ENCODE measurements at places on chromosomes 1 and 21.

- H3K27me3 ChIP-seq: no peaks in the 10 kb centered on the region
- H3K27ac ChIP-seq: no peak overlapping the region
- no peak overlapping the region for H3K4me3 ChIP-seq
- DNase-seq: no peak
Measured at GRCh38 chr1:47962750-47963492, 34.3 kb downstream of the TRABD2B start.

- H3K36me3 ChIP-seq: no peaks in the 10 kb centered on the region
- no peak overlapping the region for H3K27ac ChIP-seq
- H3K27me3 ChIP-seq: no peaks in the 10 kb centered on the region
- DNase-seq: no peak
Measured at GRCh38 chr1:58724483-58724882, 24.6 kb upstream of the MYSM1 start.

GRCh38 chr1:225329041-225329440 lies 98.8 kb downstream of the LBR start:
- peaks cover 12% of the 10 kb centered on the region for H3K27me3 ChIP-seq
- no peaks in the 10 kb centered on the region for H3K4me1 ChIP-seq
- H3K36me3 ChIP-seq: no peaks in the 10 kb centered on the region
- no peak overlapping the region for H3K27ac ChIP-seq

DNA sequence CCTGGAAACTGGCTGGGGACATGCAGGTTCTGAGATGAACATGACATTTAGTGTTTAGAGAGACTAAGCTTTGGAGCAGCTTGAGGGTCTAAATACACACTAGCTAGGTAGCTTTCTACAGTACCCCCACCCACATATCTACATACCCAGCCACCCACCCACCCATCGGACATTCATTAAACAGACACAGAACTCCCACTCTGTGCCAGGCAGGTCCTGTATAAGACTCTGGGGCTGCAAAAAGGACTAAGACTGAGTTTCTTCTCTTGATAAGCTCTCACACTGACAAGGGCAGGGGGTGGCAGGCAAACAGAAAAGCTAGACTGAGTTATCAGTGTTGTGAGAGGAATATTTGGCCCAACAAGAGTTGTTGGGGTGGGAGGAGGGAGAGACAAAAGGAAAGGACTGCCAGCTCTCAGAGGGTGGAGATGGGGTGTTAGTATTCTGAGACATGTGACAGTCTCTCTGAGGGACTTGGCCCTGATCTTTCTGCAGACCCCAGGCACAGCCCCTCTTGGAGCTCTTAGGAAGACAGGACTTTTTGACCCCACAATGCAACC lies 6.8 kb downstream of the MAP7D1 start:
- H3K4me1 ChIP-seq: peaks cover 100% of the 10 kb centered on the region
- H3K27ac ChIP-seq: peak overlapping the region; percentile 100
- no peaks in the 10 kb centered on the region for H3K27me3 ChIP-seq
- peak overlapping the region; percentile 100 for H3K4me3 ChIP-seq
- peaks cover 10% of the 10 kb centered on the region for H3K36me3 ChIP-seq

GRCh38 chr1:63323865-63324778 lies 1.8 kb downstream of the FOXD3 start:
- H3K27me3 ChIP-seq: peaks cover 100% of the 10 kb centered on the region
- DNase-seq: no peak
- no peak overlapping the region for H3K27ac ChIP-seq
- H3K4me1 ChIP-seq: peaks cover 39% of the 10 kb centered on the region
- H3K36me3 ChIP-seq: no peaks in the 10 kb centered on the region

DNA sequence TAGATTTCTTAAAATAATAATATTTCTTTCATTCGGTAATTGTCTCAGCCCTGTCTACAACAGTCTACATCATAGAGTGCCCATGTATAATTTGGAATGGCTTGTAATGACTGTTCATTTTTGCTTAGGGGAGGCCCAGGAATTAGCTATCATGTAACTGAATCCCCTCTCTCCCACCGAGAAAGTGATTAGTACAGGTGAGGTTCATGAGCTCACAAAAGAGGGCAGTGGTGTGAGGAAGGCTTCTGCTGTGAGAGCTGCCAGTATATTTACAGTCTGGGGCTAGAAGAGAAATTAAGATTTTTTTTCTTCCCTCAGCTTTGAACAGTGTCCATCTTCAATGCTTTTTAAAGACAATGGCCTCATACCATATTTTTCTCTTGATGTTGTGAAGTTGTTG lies 340.7 kb downstream of the ADGRL2 start:
- DNase-seq: no peak
- no peak overlapping the region for H3K27ac ChIP-seq
- no peaks in the 10 kb centered on the region for H3K4me1 ChIP-seq
- no peaks in the 10 kb centered on the region for H3K27me3 ChIP-seq

DNA sequence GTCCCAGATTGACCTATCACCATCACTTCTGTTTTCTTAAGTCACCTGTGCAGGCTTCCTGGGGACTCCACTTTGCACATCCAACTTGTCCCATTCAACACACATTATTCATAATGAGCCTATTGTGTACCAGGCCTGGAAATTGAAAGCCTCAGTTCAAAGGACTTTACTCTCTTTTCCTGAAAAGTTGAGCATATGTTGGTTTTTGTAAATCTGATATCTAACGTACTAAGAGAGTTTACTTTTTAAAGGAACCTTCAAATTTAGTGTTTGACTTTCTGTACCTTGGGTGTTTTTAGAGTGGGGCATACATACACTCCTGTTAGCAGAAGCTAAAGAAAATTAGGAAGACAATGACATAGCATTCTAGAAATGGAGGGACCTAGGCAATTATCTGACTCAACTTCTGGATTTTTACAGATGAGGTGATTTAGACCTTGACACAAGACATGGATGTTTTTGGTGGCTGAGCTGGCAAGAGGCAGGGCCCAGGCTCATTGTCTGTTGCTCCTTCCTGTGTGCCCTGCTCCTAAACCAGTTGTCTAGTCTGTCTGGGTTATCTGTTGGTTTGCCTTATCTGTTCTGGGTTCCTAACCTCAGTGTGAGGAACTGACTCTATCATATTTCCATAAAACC lies 336.5 kb downstream of the RPS6KC1 start:
- no peak for DNase-seq
- no peaks in the 10 kb centered on the region for H3K36me3 ChIP-seq
- H3K27ac ChIP-seq: no peak overlapping the region
- H3K27me3 ChIP-seq: no peaks in the 10 kb centered on the region
- no peak overlapping the region for H3K4me3 ChIP-seq

- H3K36me3 ChIP-seq: no peaks in the 10 kb centered on the region
- no peaks in the 10 kb centered on the region for H3K27me3 ChIP-seq
- DNase-seq: no peak
- peaks cover 13% of the 10 kb centered on the region for H3K4me1 ChIP-seq
- no peak overlapping the region for H3K4me3 ChIP-seq
Measured at GRCh38 chr1:91613595-91613994, 112.9 kb downstream of the CDC7 start.

GRCh38 chr1:58922302-58923089 lies 138.6 kb upstream of the JUN start:
- H3K36me3 ChIP-seq: no peaks in the 10 kb centered on the region
- H3K4me3 ChIP-seq: no peak overlapping the region
- peak overlapping the region; percentile 59 for H3K27ac ChIP-seq
- H3K4me1 ChIP-seq: peaks cover 31% of the 10 kb centered on the region
- H3K27me3 ChIP-seq: no peaks in the 10 kb centered on the region

DNA sequence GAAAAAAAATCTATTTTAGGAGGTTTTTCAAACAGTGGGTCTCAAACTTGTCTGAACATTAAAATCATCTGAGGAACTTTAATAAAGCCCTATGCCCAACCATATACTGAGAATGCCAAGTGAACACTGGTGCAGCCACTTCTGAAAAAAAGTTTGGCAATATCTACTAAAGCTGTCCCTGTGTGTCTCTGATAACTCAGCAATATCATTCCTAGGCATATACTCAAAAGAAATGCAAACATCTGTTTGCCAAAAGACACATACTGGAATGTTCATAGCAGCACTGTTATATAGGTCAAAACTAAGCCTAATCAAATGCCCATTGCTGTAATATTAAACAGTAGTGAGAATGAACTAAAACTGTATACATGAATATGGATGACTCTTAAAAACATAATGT lies 74.2 kb upstream of the RGS4 start:
- H3K27ac ChIP-seq: no peak overlapping the region
- H3K4me1 ChIP-seq: no peaks in the 10 kb centered on the region
- H3K27me3 ChIP-seq: no peaks in the 10 kb centered on the region
- DNase-seq: no peak
- no peak overlapping the region for H3K4me3 ChIP-seq

DNA sequence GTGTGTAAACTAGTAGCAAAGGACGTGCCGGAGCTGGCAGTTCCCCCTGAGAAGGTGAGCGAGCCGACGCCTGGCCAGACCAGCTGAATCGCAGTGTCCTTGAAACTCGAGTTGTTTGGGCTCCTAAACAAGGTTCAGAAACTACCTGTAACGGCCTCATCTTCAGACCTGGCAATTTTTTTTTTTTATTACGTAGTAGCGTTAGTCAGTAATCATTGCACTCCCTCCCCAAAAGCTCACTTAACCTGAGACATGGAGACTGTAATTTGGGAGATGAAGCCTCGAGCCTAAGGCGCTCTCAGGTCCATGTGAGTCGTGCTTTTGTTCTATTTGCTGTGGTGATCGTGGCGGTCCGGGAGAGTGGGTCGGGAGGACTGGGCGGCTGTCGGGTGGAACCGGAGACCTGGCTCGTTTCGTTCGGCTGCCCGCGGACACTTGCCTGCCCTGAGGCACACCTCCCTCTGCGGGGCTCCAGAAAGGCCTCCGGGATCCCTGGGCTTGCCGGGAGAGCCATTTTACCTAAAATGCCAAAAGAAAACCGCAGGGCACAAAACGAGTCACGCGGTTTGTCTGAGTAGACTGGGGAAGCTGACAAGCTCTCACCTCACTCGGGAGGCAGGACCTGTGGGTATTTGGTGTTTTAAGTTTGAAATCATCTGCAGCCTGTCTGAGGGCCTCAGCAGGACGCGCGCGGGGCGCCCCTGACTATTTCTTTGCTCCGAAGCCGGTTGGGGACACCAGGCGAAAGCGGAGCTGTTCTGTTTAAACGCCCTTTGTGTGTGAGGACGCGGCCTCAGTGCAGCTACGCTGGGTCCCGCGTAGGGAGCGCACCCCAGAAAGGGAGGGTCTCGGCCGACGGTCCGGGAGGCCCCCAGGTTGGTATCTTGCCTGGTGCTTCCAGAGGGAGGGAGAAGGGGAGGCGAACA lies 722 bp downstream of the LHX8 start:
- H3K4me3 ChIP-seq: peak overlapping the region; percentile 50
- peaks cover 27% of the 10 kb centered on the region for H3K4me1 ChIP-seq
- H3K27me3 ChIP-seq: peaks cover 100% of the 10 kb centered on the region
- DNase-seq: no peak
- no peak overlapping the region for H3K27ac ChIP-seq
- H3K36me3 ChIP-seq: no peaks in the 10 kb centered on the region

GRCh38 chr21:29342363-29342957 lies 43.7 kb downstream of the BACH1 start:
- peak overlapping the region; percentile 43 for H3K27ac ChIP-seq
- peaks cover 6% of the 10 kb centered on the region for H3K36me3 ChIP-seq
- peaks cover 54% of the 10 kb centered on the region for H3K4me1 ChIP-seq
- DNase-seq: peak; percentile 68
- H3K4me3 ChIP-seq: peak overlapping the region; percentile 28

- no peak overlapping the region for H3K4me3 ChIP-seq
- DNase-seq: no peak
- H3K27ac ChIP-seq: no peak overlapping the region
- H3K4me1 ChIP-seq: peaks cover 25% of the 10 kb centered on the region
- H3K36me3 ChIP-seq: no peaks in the 10 kb centered on the region
Measured at GRCh38 chr1:100438375-100438774, 86.1 kb downstream of the CDC14A start.

- no peak for DNase-seq
- no peak overlapping the region for H3K27ac ChIP-seq
- H3K4me3 ChIP-seq: no peak overlapping the region
- peaks cover 48% of the 10 kb centered on the region for H3K4me1 ChIP-seq
- H3K36me3 ChIP-seq: peaks cover 40% of the 10 kb centered on the region
Measured at GRCh38 chr1:15968172-15968571, 7.7 kb downstream of the ZBTB17 start.

- DNase-seq: no peak
- no peaks in the 10 kb centered on the region for H3K36me3 ChIP-seq
- peaks cover 17% of the 10 kb centered on the region for H3K4me1 ChIP-seq
- H3K27me3 ChIP-seq: no peaks in the 10 kb centered on the region
- H3K27ac ChIP-seq: no peak overlapping the region
- H3K4me3 ChIP-seq: no peak overlapping the region
Measured at GRCh38 chr21:39114871-39115575, 68.2 kb downstream of the PSMG1 start.

GRCh38 chr1:168360151-168361021 lies 79.7 kb downstream of the TBX19 start:
- no peak overlapping the region for H3K27ac ChIP-seq
- H3K4me1 ChIP-seq: peaks cover 5% of the 10 kb centered on the region
- DNase-seq: no peak
- H3K36me3 ChIP-seq: no peaks in the 10 kb centered on the region
- no peaks in the 10 kb centered on the region for H3K27me3 ChIP-seq

DNA sequence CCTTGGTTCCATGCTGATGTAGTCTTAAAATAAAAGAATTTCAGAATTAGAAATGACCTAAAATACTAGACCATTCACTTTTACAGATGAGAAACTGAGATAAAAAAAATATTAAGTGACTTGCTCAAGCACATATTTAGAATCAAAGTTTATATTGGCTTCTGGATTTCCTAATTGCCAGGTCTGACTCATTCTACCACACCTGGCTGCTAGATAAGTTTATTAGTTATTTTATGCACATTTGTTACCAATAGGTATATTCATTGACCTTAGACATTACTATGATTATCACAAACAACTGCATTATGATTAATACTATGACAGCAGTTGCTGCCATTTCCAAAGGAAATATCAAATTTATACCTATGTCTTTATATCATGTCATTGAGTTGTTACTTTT lies 497.5 kb downstream of the RWDD3 start:
- no peak overlapping the region for H3K27ac ChIP-seq
- no peaks in the 10 kb centered on the region for H3K36me3 ChIP-seq
- no peaks in the 10 kb centered on the region for H3K4me1 ChIP-seq
- no peak overlapping the region for H3K4me3 ChIP-seq

DNA sequence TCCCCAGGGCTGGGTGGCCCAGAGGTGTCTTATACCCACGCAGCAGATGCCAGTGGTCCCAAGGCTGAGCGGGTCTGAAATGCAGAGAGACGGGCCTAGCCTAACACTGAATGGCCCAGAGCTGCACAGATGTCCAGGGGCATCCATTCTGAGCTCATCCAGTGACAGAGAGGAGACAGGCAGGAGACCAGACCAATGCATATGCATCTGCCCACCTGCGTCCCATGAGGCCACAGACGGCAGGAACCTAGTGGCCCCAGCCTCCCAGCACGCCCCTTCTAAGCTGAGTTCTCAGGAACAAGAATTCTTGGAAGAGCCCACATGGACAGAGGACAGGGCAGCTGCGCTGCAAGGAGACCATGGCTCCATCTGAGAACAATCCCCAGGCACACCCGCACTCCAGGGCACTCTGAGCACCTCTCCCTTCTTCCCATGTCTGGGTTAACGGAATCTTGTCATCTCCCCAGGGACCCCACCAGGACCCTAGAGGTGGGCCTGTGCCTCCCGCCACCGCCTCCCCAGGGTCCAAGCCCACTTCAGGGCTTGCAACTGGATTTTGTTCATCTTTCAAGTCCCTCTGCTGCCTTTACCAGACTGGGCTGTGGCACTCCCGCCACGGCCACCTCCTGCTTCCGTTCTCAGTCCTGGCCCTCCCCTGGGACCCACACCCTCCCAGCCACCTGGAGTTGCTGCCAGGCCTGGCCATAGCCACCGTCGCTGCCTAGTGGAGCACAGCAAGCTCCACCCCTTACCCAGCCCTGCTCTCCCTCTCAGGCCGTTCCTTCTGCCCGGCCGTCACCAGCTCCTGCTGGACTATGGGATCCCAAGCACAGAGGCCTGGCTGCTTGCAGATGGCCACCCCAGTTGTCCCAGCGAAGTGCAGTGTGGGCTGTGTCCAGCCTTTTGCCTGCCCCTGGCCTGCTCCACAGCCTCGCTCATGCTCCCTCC lies 3.3 kb downstream of the WNT3A start:
- DNase-seq: no peak
- H3K4me3 ChIP-seq: no peak overlapping the region
- H3K4me1 ChIP-seq: peaks cover 6% of the 10 kb centered on the region
- H3K36me3 ChIP-seq: no peaks in the 10 kb centered on the region

Measured in left ventricle myocardium inferior (tissue), 1 donor.